ENCODE measurements at places on chromosomes 1 and 21.

GRCh38 chr1:225597926-225598575 is 54.9 kb downstream of the ENAH start:
- DNase-seq = no peak

DNA sequence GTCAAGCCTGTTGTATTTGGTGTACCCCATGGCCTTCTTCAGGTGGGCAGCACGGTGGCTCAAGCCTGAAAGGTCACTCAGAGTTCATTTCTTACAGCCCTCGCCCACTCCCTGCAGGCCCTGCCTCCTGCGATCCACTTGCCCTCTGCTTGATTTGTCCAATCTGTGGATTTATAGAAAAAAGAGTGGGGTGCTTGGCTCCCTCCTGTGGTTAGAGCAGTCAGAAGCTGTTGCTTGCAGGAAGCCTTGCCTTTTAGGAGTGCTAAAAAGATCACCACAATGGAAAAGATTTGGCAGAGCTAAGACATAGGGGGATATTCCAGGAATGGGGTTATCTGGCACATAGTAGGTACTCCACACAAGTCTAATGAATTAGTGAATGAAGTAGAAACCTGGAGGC is 108.0 kb upstream of the TRABD2B start:
- DNase-seq = no peak

DNA sequence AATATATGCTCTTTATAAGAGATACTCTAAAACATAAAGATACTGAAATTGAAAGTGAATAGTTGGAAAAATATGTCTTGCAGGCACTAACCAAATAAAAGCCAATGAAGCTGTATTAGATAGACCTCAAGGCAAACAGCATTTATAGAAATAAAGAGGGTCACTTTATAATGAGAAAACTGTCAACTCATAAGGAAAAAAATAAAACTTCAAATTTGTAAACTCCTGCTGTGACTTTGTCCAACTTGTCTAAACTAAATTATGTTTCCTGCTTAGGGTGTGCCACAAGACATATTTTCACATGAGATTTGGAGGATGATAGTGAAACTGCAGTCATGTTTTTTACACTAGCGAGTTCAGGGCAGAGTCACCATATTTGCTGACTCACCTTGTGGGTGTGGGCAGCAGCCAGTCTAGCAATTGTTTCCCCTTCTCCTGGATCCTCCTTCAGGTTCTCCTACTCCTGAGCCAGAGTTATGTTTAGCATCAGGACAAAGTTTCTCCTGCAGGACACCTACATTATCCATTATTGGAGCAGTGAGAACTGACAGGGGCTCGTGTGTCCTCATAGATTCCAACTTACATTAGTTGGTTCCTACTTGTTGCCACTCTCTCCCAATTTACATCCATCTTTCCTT is 43.8 kb downstream of the CD53 start:
- no peak for DNase-seq

- DNase-seq = no peak
Observed at GRCh38 chr21:28627261-28627660, 365.4 kb downstream of the LTN1 start.

DNA sequence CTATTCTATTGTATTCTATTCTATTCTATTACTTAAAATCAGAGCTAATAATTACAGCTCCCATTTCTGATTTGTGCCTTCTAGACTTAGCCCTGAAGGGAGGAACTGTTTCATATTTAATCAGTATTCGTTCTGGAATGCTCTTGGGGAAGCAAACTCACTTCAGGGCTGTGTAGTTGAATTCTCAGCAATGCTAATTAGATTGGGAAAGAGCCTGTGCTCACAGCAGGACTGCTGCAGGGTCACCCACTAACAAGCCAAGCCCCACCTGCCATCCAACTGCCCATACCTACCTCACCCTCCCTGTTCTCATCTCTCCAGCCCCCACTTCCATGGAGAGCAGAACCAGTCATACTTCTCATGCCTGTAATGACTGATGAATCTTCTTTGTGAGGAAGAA is 464.2 kb downstream of the PTPRU start:
- DNase-seq = no peak

- no peak for DNase-seq
Observed at GRCh38 chr1:172325531-172325930, 95.0 kb upstream of the C1orf105 start.

DNA sequence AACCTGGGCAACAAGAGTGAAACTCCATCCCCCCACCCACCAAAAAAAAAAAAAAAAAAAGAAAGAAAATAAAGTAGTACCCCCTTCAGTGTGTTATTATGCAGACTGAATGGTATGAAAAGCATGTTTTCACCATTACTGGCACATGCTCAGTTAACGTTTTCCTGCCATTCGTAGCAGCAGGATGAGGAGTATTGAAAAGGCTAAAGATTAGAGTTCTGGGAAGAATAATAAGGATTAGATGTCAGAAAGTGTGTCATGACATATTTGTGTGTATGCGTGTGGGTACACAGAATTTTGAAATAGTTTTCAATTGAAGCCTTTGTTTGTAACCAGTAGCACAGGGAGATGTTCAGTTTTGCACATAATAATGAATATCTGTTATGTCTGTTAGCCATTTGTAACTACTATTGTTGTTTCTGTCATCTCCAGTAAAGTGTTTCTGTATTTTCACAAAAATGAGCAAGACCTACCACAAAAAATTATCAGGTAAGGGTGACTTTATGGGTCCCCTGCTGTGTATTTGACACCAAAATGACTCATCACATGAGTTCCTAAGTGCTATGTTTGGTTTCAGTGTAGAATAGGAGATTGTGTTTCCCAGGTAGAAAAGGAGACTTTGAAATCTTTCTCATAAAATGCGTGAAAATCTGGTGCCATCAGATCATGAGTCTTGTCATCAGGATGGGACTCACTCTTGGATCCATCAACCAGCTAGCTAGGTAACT is 358.9 kb downstream of the DISC1 start:
- no peak for DNase-seq

DNA sequence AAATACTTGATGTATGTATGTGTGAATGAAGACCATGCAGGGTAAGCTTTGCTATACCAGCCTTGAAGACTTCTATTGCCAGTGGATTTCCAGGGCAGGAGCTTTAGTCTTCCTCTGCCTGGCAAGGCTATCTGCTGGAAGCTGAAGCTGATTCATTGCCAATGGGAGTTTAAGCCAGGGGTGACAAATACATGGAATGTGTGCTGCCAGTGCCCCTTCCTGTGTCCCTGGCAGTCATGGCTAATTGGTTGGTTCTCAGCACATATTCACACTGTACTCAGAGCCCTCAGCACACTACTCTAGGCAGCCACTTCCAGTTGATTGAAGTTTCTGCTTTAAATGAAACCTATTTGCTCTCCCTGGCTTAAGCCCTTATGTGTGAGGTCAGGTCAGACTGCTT is 1.5 kb downstream of the ZSCAN20 start:
- DNase-seq = no peak

DNA sequence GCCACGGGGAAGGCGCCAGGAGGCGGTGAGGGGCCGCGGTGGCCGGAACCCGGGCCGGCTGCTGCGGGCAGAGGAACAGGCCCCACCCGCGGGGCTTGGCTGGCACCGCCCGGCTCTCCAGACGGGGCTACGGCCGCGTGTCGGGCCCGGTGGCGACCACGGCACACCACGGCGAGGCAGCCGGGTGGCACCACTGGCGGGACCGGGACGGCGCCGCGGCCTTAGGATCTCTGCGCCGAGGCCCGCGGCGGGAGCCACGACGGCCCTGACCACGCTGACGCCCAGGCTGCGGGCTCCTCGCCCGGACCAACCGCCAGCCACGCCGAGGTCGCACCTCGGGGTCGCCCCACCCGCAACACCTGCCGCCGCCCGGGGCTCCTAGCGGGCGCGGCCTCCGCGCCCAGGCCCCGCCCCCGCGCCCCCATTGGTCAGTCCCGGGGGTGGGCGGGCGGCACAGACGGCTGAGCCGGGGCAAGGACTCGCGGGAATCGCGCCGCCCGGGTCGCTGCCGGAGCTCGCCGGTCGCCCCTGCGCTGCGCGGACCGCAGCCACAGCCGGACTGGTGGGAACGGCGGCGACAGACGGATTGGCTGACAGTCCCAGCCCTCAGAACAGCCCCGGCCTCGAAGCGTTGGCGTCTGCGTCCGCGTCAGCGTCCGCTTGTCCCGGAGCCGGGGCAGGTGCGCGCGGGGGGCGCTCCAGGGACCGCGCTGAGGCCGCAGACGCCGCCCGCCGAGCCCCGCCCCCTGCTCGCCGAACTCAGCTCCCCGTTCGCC is at the start of gene BMP8A:
Gene BMP8A, plus strand, starts transcription at position 491 of the 776 bp plus-strand sequence. CDS start 356 bp downstream, outside the sequence.
- DNase-seq = peak; percentile 63

GRCh38 chr1:6653436-6654290 is 29.0 kb downstream of the THAP3 start:
- DNase-seq = no peak

GRCh38 chr1:2803931-2804627 is 2.6 kb upstream of the TTC34 start:
- DNase-seq = no peak

DNA sequence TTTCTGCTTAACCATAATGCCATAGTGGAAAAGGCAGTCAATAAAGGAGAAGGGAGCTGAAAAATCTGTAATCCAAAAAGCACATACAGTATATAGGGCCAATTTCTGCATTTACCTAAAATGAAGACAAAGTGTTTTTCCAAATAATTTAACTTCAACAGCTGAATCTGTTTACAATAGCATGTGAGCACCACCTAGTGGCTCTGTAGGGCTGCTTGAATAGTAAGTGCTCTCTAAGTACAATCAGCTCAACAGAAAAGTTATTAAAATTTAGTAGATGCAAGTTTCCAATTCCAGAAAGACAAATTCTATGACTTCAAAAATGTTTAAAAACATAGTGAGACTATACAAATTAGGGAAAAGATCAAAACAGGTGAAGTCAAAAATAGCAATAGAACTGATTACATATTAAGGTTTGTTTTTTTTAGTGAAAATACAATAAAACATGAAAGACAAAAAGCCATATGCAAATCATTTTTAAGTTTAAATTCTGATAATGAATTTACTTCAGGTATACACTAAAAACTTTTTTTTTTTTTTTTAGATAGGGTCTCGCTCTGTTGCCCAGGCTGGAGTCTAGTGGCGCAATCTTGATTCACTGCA is 220.0 kb downstream of the SETD4 start:
- DNase-seq = no peak

- no peak for DNase-seq
Observed at GRCh38 chr1:78304761-78305160, 186.0 kb upstream of the PTGFR start.

GRCh38 chr1:246579818-246580217 is 13.6 kb downstream of the CNST start:
- no peak for DNase-seq

GRCh38 chr1:232904131-232904530 is 46.3 kb upstream of the NTPCR start:
- DNase-seq = no peak

DNA sequence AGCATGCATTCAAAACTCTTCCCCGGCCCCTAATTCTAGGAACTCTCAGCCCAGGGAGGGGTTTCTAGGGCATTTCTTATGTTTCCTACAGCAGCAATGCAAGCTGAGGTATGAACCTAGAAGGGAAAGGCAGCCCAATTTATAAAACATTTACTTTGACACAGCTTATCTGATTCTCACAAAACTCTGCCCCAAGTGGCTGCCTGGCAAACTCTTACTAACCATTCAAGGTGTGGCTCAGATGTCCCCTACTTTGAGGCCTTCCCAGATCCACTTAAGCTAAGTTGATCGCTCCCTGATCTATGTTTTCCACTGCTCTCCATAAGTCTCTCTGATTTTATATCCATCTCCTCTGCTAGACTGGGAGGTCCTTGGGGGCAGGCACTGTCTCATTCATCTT is 35.4 kb downstream of the AK2 start:
- DNase-seq = no peak

- DNase-seq = no peak
Observed at GRCh38 chr1:214454569-214455396, 96.6 kb downstream of the PTPN14 start.

DNA sequence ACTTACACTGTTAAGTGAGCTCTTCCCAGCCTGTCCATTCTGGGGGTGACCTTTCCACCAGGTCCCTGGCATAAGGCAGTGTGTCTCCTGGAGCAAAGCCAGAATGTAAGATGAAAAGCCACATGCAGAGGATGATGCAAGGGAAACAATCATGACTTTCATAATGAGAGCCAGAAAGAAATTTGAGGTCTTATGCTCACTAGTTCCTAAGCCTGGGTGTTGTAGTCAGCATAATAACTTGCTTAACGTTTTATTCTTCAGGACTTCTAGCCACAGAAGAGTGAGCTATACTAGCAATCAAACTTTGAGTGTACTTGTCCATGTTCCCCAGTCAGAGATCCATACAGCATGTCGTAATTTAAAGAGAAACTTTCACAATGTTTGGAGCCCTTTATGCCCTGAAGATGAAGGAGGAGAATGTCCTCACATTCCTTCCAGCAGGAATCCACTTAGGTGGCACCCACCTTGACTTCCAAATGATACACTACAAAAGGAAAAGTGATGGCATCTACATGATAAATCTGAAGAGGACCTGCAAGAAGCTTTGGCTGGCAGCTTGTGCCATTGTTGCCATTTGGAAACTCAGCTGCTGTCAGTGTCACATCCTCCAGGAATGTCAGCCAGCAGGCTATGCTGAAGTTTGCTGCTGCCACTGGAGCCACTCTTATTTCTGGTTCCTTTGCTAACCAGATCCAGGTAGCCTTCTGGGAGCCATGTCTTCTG is 60.5 kb upstream of the FOXD3 start:
- DNase-seq = no peak

DNA sequence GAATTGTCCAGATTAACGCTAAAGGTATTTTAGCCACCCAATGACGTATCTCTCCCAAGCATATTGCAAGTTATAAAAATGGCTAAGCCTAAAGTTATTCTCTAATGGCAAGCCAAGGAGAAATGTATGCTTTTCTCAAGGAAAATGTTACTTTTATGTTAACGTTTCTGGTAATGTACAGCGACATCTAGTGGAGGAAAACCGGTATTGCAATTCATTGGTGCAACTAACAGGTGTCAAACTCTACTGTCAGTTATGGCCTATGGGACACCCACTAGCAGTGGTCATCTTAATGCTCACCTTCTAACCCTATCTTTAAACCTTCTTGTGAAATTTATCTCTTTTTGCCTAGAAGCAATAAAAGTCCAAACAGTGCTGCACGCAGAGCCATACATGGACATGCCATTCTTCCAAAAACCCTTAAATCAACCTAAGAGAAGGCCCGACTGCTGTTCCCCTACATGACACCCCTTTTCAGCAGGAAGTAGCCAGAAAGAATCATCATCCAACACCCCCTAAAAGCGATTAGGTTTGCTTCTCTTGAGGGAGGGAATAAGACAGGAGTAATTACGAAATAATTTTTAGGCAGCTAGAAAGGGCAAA is 68.7 kb upstream of the LRIF1 start:
- DNase-seq = no peak

GRCh38 chr1:110525249-110525595 is 6.2 kb upstream of the KCNA10 start:
- no peak for DNase-seq

DNA sequence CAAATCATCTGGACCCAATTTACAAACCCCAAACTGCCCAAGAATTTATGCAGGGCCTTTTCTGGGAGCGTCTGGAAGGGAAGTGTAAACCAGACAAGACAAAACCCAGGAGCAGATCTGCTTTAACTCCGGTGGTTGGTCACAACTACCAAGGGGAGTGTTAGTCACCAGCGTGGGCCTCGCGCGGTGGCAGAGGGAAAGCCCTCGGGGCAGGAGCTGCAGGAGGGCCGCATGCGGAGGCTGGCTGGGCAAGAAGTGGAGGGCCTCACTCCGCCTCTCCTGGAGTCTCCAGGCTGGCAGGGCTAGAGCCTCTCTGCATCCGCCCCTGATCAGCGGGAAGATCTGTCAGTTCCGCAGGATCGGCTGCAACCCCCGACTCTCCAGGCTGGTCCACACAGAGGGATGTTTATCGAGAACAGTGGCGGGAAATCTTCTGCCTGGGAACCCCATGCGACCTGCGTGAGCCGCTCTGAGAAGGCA is 2.0 kb downstream of the COL24A1 start:
- DNase-seq = no peak

All from stimulated activated CD4-positive, alpha-beta T cell treated with anti-CD3 and anti-CD28 coated beads, Interleukin-15, amount 100 ng/mL, for 1 hour (primary cell).